ENCODE measurements at places on chromosomes 4 and X.

- no peaks in the 10 kb centered on the region for H3K27me3 ChIP-seq
- DNase-seq = no peak
- no peaks in the 10 kb centered on the region for H3K4me1 ChIP-seq
- no peak overlapping the region for H3K4me3 ChIP-seq
These were observed 167.6 kb upstream of the ANK2 start for GRCh38 chr4:112881842-112882241.

- H3K4me3 ChIP-seq = no peak overlapping the region
- no peak overlapping the region for H3K27ac ChIP-seq
- DNase-seq = no peak
- no peaks in the 10 kb centered on the region for H3K27me3 ChIP-seq
- no peaks in the 10 kb centered on the region for H3K4me1 ChIP-seq
These were observed 940.3 kb upstream of the ADGRL3 start for GRCh38 chr4:60259781-60260180.

DNA sequence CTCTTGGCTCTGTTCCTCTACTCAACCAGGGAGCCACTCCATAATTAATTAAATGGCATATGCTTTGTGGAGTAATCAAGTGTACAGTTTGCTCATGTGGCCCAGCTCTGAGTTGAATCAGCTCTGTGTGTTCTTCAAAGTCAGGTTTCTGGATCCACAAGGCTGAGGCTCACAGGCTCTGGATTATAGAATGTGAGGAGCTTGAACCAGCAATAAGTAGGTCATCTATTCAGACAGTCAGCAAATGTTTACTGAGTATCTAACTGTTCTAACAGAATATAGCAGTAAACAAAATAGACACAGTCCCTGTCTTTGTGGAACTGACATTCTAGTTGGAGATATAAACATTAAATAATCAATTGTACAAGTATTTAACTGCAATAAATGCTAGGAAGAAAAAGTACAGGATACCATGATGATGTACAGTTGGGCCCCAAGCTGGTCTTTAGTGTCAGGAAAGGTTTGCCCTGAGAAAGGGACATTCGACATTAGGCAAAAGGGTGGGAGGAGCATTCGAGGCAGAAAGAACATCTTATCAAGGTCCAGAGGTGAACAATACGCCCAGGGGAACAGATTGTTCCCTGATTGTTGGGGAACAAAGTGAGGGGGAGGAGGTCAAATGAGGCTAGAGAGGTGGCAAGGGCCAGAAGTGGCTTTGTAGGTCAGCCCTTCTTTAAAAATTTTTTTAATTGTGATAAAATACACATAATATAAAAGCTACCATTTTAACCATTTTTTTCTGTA is 20.5 kb upstream of the TSR2 start:
- no peak overlapping the region for H3K4me3 ChIP-seq
- DNase-seq = no peak
- H3K27ac ChIP-seq = no peak overlapping the region
- H3K36me3 ChIP-seq = no peaks in the 10 kb centered on the region
- H3K27me3 ChIP-seq = no peaks in the 10 kb centered on the region
- H3K4me1 ChIP-seq = no peaks in the 10 kb centered on the region

- 0 out of 2 replicates have a peak, but pooled peaks cover 1% of the 10 kb centered on the region for H3K36me3 ChIP-seq
- H3K4me1 ChIP-seq = peaks cover 16% of the 10 kb centered on the region
- no peak overlapping the region for H3K27ac ChIP-seq
These were observed 66.3 kb downstream of the TSC22D3 start for GRCh38 chrX:107709266-107709806.

DNA sequence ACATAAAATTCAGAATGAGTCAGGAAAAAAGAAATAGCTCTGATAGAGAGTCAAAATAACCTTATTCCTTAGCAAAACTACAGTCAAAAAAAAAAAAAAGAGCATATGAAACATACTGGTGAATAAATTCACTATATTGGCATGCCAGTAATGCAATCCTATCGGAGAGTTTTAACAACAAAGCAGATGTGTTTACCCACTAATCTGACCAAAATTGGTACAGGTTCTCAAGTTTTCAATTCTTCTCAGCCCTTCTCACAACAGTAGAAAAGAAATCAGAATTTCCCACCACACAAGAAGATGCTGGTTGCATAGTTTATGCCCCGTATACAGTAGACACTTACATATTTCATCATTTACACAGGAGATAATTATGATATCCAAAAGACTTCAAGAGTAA is 59.4 kb downstream of the LCORL start:
- H3K27me3 ChIP-seq = no peaks in the 10 kb centered on the region
- no peaks in the 10 kb centered on the region for H3K36me3 ChIP-seq
- no peak overlapping the region for H3K4me3 ChIP-seq
- no peaks in the 10 kb centered on the region for H3K4me1 ChIP-seq
- DNase-seq = no peak

DNA sequence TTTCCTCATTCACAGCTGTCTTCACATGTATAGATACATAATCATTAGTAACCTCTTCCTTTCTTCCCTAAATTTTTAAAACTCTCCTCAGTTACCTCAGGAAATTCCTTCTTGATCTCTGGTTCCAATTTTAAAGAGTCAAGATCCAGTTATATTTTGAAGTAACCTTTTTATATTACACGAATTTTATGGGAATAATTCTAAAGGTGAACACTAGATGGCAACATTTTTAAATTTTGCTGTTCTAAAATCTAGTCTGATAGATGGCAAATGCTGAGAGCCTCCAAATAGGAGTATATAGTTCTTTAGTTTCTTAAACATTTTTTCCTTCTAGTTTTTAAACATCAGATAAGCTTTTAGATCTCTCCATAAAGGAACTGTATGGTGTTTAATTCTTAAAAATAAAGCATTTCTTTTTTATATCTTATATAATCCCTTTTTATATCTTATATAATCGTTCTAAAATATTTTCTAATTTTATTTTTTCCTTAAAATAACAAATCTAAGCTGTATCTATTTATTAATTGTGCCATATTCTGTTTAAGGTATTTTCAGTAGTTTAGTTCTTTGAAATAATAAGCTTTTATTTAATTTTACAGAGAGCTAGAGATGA is 37.9 kb upstream of the PAPSS1 start:
- no peaks in the 10 kb centered on the region for H3K36me3 ChIP-seq
- no peak overlapping the region for H3K4me3 ChIP-seq
- H3K27ac ChIP-seq = no peak overlapping the region
- no peaks in the 10 kb centered on the region for H3K27me3 ChIP-seq

DNA sequence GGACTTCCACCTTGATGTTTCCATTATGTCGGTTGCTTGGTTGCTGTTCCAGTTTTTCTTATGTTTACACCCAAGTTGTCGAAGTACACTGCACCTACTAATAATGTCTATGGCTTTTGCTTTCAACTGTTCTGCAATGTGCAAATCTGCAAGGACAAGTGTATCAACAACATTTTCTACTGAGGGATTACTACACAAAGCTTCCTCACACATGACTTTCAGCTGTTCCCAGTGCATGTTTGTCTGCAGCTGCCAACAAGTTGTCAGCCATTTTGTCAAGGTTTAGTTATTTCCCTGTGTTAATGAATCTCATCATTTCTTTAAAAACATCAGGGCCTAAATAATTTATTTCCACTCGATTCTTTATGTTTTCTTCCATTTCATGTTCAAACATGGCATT is 45.4 kb upstream of the UGT2A3 start:
- no peaks in the 10 kb centered on the region for H3K27me3 ChIP-seq
- H3K4me1 ChIP-seq = no peaks in the 10 kb centered on the region
- H3K4me3 ChIP-seq = no peak overlapping the region
- H3K36me3 ChIP-seq = no peaks in the 10 kb centered on the region
- no peak for DNase-seq

DNA sequence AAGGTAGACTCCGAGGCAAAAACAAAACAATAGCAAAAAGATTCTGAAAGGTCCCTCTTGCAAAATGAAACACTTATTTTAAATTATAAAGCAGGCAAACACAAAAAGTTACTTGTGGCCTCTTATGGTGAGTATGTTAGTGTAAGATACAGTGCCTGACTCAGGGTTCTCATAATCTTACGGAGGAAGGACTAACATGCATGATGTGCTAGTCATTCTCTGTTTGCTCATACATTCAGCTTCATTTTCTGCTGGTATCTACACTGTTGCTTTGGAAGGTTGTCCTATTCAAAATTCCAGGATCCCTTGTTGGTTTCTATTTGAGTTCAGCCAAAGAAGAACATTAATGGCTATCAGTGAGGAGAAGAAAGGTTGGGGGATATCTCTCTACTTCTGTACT is 249.1 kb upstream of the FAM47A start:
- no peaks in the 10 kb centered on the region for H3K36me3 ChIP-seq

DNA sequence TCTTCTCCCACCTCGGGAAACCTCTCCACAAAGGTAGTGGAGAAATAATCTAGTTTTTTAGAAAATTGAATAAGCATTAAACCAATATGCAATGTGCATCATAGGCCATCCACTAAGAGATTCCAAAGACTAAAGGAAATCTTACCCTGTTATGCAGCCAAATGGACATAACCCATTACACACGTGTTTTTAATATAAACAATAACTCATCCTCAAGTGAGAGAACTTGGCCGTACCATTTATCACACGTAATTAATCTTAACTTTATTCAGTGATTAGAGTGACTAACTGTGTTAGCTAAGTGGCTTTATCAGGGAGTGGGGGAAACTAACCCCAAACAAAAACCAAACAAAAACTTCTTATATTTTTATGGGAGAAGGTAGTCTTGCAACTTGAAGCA is 57.8 kb downstream of the AFM start:
- H3K4me1 ChIP-seq = no peaks in the 10 kb centered on the region
- no peak overlapping the region for H3K27ac ChIP-seq
- no peak overlapping the region for H3K4me3 ChIP-seq
- DNase-seq = no peak
- H3K36me3 ChIP-seq = no peaks in the 10 kb centered on the region
- no peaks in the 10 kb centered on the region for H3K27me3 ChIP-seq

DNA sequence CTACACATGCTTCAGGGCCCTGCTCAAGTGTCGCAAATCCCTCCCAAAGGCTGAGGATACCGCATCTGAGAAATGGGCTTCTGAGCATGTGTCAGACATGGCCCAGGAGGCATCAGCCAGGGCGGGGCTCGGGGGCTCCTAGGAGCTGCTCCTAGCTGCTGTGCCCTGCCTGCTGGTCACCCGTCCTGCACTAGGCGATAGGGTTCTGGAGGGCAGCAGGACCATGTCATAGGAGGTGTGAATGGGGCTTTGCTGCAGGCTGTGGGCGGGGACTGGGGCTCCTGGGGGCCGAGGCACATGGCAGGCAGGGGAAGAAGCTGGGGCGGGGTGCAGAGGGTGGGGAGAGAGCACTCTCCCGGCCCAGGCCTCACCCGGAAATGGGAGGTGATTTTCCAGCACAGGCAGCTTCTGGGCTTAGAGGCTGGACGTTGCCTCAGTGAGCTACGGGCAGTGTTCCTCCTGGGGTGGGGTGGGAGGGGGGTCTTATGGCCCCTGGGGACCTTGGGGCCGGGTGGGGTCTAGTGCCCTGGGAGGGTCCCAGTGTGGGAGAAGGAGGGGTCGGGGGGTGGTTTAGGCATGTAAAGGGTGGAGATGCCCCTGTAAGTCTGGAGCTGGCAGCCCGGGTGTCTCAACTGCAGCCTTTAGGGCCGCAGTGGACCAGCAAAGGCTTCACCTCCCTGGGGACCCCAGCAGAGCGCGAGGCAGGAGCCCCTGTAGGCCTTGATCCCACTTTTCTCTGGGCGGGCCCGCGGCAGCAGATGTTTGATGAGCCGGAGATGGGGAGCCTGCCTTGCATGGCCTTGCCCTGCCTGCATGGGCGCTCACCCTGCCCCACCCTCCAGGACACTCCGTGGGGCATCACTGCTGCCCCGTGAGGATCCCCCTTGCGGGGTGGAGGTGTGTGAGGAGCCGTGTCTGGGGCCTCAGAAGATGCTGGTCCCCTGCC is 98.6 kb upstream of the LRPAP1 start:
- peaks cover 64% of the 10 kb centered on the region for H3K27me3 ChIP-seq
- H3K36me3 ChIP-seq = no peaks in the 10 kb centered on the region

DNA sequence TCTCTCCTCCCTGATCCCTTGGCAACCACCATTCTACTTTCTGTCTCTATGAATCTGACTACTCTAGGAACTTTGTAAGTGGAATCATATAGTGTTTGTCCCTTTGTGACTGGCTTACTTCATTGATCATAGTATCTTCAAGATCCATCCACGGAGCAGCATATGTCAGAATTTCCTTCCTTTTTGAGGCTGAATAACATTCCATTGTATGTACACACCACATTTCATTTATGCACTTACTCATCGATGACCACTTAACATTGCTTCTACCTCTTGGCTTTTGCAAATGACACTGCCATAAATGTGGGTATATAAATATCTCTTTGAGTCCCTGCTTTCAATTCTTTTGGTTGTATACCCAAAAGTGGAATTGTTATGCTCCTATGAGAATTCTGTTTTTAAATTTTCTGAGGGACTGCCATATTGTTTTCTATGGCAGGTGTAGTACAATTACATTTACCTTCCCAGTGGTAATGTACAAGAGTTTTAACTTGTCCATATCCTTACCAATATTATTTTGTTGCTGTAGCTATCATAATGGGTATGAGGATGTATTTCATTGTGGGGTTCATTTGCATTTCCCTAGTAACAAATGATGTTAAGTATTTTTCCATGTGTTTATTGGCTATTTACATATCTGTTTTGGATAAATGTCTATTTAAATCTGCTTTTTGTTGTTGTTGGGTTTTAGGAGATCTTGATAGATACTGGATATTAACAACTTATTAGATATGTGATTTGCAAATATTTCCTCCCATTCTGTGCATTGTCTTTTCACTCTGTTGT is 466.1 kb downstream of the C4orf33 start:
- no peaks in the 10 kb centered on the region for H3K36me3 ChIP-seq
- H3K4me3 ChIP-seq = no peak overlapping the region
- H3K4me1 ChIP-seq = no peaks in the 10 kb centered on the region
- H3K27me3 ChIP-seq = no peaks in the 10 kb centered on the region

- H3K27me3 ChIP-seq = no peaks in the 10 kb centered on the region
- H3K36me3 ChIP-seq = no peaks in the 10 kb centered on the region
- no peak overlapping the region for H3K27ac ChIP-seq
These were observed 5.3 kb upstream of the KIAA1210 start for GRCh38 chrX:119132961-119133360.

DNA sequence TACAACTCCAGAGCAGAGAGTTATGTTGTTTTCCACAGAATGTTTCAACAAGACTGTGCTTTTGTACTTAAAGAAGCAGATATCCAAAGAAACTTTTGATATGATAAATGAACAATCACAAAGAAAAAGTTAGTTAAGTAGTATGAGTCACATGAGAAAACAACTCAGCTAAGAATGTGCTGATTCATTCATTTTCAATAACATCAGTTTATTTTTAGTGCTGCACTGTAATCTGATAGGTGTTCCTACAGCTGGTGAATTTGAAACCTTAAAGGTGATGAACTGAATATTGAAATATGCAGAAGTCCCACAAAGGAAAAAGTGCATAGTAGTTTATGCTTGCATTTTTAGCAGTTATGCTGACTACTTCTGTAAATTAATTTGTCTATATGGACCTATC is 180.3 kb upstream of the TENM3 start:
- H3K4me3 ChIP-seq = no peak overlapping the region
- no peaks in the 10 kb centered on the region for H3K27me3 ChIP-seq
- peak; percentile 87 for DNase-seq
- H3K27ac ChIP-seq = peak overlapping the region; percentile 35

DNA sequence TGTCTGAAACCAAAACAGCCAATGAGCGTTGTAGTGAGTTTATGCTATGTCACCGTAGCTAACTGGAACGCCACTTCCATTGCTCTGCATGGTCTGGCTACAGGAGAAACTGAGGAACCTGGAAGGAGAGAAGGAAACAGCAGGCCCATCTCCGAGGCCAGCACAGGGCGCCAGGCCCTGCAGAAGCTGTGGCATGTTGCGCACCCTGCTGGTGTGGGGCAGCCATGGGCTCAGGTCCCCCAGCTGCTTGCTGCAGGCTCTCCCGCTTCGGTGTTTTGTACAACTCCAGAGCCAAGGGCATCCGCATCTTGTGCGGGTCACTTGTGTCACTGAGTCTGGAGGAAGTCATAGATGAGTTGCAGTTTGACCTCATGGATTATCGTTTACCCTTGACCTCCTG is 89.2 kb downstream of the AFAP1 start:
- no peak overlapping the region for H3K27ac ChIP-seq
- peak overlapping the region; percentile 7 for H3K4me3 ChIP-seq
- H3K4me1 ChIP-seq = no peaks in the 10 kb centered on the region
- peaks cover 90% of the 10 kb centered on the region for H3K27me3 ChIP-seq

Measured in MM.1S (cell line).